ENCODE measurements at places on chromosomes 6 and 20.

DNA sequence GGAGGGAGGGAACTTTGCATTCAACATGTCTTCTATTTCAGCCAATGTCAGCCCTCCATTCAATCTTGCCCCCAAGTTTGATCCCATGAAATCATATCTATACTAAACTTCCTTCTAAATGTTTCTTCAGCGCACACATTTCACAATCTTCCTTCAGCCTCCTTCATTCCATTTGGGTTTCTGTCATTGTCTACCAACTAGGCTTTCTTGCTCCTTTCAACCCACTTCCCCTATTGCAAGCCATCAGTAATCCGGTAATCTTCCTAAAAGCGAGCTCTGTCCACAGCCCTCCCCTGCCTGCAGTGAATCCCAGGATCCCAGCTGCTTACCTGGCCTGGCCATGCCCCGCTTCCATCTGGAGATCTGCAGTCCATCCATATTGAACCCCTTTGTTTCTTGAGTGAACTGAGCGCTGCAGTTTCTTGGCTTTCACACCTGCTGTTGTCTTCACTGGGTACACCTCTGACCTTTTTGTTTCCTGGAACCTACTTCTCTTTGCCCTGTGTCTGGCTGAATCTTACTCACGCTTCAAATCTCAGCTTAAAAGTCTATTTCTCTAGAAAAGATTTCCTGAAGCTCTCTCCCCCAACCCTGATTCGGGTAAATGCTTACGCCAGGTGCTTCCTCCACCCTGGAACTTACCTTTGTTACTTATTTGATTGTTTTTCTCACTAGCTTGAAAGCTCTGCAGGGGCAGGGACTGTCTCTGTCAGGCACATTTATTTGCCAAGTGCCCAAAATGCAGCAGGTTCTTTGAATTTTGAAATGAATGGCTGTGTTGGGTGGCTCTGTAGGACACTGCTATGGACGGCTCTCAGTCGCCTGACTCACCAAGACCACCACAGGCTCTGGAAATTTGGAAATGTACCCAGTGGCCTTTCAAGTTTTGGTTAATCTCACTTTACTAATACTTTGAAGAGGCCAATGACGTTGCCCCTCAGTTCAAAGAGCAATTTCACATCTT, 50.3 kb downstream of the ADTRP start:
- no peak for DNase-seq

DNA sequence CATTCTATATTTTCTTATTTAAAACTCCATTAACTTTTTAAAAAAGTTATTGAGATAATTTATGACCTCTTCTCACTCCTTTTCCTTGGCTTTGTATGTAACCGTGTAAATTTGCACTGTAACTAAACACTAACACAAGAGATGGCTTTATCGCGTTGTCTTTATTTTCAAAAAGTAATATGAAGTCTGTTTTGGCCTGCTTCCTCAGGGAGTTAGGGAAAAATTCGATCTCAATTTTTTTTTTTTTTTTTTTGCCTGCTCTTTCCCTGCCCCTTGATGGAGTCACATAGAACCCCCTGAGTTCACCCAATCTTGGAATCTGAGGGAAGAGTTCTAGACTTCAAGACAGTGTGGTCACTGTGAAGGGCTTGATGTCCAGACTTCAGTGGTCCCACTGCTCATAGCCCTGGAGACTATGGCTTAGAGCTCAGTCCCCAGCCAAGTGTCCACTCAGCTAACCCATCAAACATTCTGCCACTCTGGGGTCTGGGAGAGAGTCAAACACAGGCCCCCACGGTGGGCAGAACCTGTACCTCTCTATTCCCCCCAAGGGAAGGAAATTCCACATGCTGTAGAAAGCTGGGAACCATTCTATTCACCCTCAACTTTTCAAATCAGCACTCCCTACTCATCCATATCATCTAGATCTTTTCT, 15.7 kb upstream of the TBC1D22B start:
- DNase-seq: no peak

GRCh38 chr6:46909371-46909770, 12.4 kb downstream of the ADGRF5 start:
- no peak for DNase-seq

- no peak for DNase-seq
Observed at GRCh38 chr20:6579417-6579816, 188.1 kb upstream of the BMP2 start.

DNA sequence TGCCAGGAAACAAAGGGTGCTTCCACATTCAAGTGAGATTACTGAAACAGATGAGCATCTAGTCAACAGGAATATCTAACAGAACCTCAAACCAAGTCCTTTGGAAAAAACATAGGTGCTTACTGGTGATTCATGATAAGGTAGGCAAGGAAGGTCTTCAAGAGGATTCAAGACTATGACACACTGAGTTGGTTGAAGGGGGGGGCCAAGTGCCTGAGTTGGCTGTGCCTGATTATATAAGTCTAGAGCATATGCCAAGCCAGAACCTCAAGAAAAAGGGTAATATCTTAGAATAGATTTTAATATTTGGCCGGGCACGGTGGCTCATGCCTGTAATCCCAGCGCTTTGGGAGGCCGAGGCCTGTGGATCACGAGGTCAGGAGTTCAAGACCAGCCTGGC, 63.7 kb downstream of the LYRM4 start:
- DNase-seq: no peak

DNA sequence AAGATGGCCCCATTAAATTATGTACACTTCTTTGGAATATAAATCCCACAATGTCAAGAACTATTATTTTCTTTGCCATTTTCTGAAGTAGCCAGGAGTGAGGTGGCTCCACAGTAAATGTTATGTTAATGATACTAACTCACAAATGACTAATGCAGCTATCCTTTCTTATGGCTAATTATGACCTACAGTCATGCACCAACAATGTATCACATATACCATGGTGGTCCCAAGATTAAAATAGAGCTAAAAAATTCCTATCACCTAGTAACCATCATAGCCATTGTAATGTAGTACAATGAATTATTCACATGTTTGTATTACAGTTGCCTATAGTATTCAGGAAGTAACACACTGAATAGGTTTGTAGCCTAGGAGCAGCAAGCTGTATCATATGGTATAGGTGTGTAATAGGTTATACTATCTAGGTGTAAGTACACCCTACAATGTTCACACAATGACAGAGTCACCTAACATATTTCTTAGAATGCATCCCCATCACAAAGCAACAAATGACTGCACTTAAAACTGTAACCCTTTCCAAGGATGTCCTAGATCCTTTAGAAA, 15.3 kb downstream of the ECHDC1 start:
- no peak for DNase-seq

Measured in stimulated activated CD4-positive, alpha-beta T cell treated with anti-CD3 and anti-CD28 coated beads, Interleukin-1b, Interleukin-23, amount 100 ng/mL, for 24 hours (primary cell).